ENCODE measurements at places on chromosomes 11 and 22.

DNA sequence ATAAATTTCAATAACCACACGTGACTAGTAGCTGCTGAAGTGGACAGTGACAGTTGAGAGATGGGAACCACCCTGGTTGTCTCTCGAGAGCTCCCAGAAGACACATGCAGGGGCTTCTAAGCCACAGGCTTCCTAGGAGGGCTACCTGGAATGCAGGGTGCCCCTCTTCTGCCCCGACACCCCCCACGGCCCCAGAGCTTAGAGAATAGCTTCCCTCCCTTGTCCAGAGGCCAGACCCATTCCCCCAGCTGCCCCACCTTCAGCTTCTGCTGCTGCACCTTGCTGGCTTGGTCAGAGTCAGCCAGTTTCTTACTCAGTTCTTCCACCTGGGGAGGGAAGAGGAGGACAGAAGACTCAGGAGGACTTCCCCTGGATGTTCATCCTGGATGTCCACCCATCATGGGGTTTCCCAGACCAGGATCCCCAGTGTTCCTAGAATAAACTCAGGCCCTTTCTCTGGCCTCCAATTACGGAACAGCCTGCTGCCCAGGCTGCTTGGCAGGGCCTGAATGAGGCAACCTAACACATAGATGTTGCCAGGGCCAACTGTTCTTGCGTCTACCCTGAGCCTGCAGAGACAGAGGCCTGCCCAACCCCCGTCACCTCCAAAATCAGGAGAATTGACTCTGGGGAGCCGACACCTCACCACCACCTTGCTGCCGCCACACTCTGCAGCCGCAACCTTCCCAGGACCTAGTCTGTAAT lies 12.0 kb downstream of the IL18BP start:
- no peak for DNase-seq

- no peak for DNase-seq
Measured at GRCh38 chr11:76159303-76159937, 46.9 kb downstream of the WNT11 start.

GRCh38 chr11:15725246-15725645 lies 610.5 kb downstream of the INSC start:
- no peak for DNase-seq

- DNase-seq: no peak
Measured at GRCh38 chr22:37235897-37236607, 8.0 kb downstream of the RAC2 start.

- DNase-seq: no peak
Measured at GRCh38 chr11:114964676-114965214, 286.4 kb downstream of the NXPE2 start.

GRCh38 chr11:19910931-19911330 lies 198.3 kb downstream of the NAV2 start:
- DNase-seq: no peak

GRCh38 chr22:26460202-26460601 lies 23.4 kb downstream of the HPS4 start:
- no peak for DNase-seq

GRCh38 chr22:26658671-26659478 lies 1.5 kb downstream of the MIAT start:
- peak; percentile 94 for DNase-seq

DNA sequence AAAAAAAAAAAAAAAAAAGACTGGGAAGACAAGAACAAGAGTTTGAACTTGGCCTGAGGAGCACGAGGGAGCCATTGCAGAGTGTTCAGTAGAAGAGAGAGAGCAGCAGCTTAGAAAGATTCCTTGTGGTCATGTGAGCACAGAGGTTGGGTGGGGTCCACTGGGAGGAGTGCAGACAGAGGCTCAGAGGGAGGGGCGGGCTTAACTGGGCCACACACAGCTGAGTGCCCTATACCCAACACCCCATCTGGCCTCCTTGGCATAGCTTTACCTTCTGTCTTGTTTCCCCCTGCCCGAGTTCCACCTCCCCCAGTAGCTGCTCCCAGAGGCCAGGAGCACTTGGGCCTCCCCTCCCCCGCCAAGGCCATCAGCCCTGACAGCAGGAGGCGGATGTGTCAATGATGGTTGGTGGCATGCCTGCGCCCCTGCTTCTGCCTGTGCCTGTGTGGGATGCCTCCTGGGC lies 12.1 kb downstream of the C11orf86 start:
- no peak for DNase-seq

DNA sequence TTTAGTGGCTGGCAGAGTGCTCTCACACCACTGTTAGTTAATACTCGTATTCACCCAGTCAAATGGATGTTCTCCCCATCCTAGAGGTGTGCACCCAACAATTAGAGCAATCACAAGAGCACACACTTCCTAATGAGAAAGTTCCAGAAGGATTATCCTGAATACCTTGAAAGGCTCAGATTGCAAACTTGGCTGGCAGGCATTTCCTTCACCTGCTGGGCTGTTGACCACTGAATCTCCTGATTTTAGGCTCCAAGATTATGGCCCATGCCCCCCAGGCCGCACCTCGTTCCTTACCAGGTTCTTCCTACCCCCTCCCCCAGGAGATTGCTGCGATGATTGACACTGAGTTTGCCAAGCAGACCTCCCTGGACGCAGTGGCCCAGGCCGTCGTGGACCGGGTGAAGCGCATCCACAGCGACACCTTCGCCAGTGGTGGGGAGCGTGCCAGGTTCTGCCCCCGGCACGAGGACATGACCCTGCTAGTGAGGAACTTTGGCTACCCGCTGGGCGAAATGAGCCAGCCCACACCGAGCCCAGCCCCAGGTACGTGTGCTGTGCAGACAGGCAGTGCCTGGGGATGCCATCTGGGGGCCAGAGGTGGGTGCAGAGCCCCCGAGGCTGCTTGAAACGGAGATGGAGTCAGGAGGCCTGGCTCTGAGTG lies 26.9 kb downstream of the TAB1 start:
- no peak for DNase-seq

- no peak for DNase-seq
Measured at GRCh38 chr22:31107894-31108218, 488 bp upstream of the SELENOM start.

GRCh38 chr11:20584093-20584774 lies 15.2 kb upstream of the SLC6A5 start:
- DNase-seq: no peak

- DNase-seq: no peak
Measured at GRCh38 chr11:90512846-90513245, 290.0 kb upstream of the CHORDC1 start.

- DNase-seq: no peak
Measured at GRCh38 chr22:27667121-27667843, 134.3 kb downstream of the MN1 start.

DNA sequence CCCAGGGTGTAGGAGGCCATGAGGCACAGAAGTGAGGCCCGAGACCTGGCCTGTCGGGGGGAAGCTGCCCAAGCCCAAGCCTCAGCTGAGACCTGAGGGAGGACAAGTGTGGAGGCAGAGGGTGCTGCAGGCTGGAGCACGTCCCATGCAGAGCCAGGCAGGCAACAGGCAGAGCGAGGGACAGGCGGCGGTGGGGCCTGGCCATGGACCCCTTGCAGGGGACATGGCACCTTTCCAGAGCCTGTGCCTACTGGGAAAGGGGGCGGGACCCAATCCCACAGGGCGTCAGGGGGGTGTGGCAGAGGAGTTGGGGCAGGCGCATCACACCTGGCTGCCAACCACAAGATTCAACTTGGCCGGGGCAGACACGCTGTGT lies 4.3 kb downstream of the TNNI2 start:
- no peak for DNase-seq

DNA sequence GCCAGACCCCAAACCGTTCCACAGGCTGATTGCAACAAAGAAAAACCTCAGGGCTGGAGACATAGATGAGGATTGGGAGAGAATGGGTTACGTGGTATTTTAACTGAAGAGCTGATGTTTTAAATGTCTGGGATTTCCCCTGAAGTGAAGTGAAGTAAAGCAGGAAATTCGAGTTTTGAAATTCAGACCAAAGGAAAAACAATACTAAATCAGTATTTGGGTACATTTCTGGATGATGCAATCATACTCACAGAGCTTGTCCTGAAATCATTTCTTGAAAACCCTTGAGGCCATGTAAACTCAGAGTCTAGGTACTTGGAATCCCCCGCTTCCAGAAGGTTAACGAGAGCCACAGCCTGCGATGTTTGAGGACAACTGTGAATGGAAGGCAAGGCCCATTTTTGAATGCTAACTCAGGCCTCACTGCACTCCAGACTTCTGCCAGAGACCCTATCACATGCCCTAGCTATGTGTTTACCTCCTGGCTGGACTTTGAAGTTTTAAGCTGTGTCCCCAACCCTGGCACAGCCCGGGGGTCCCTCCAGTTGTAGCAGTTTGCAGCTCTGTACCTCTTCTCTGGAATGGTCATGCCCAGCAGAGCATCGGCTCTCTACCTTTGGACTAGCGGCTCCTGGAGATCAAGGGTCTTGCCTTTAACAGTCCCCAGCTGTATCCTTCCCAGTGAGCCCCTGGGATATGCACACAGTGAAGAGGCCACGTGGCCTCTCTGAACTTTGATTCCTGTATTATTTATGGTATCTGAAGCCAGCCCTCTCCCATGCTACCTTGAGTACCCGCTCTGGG lies 5.4 kb upstream of the FTH1 start:
- peak; percentile 93 for DNase-seq

GRCh38 chr11:111541254-111542061 lies 938 bp downstream of the LAYN start:
- peak; percentile 90 for DNase-seq

DNA sequence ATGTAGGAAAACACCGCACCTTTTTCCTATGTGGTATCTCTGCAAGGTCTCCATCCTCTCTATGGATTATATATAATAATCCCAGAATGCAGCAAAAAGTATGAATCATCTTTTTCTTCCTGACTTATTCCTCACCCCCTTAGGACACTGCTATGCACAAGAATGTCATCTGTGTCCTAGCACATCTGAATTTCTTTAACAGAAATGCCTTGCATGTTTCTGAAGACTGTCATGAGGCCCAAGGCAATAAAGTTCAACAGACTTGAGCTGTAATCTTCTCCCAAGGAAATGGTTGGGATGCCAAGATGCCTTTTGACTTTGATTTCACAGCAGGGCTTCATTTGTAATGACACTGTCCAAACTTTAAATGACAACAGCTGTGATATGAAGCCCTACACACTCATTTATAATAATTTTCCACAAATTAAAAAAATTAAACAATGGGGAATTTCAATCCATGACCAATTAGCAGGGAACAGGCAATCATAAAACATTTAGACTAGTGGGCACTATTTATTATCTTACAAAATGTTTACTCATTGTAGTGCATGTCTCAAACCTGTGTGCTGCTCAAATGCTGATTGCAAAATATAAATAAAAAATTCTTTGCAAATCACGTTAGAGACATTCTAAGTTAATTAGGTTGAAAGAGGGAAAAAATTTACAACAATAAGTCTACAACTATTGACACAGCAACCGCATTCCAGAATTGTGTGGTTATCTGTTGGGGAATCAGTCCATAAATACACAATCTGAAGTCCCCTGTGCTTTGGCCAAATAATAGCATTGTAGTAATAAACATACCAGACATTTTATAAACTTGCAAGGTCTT lies 242.3 kb downstream of the SWAP70 start:
- DNase-seq: peak; percentile 99

GRCh38 chr22:50341977-50342650 lies 1.0 kb upstream of the PPP6R2 start:
- peak; percentile 81 for DNase-seq

GRCh38 chr11:11724994-11725393 lies 103.2 kb upstream of the GALNT18 start:
- no peak for DNase-seq

DNA sequence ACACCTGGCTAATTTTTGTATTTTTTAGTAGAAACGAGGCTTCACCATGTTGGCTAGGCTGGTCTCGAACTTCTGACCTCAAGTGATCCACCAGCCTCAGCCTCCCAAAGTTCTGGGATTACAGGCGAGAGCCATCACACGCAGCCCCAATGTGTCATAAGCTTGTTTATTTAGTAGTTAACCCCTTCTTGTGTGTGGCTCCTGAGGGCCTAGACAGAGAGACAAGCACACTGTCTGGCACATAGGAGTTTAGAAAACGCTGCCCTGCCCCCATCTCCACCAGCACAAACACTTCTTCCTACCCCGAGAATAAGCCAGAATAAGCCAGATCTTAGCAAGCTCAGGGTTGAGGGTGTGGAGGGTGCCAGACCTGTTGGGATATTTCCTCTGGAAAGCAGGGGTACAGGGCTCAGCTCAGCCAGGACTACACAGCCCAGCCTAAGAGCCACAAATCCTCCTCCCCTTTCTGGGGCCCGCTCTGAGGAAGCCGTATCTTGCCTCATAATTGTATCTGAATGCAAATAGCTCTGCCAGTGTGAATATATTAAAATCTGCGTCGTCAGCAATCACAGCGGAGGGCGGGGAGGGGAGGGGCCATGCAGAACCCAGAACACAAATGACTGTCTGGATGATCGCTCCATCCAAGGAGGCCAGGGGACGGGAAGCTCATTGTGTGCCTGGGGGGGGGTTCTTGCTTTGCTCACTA lies 247.3 kb downstream of the MN1 start:
- DNase-seq: peak; percentile 75

- no peak for DNase-seq
Measured at GRCh38 chr11:74680703-74681531, 50.3 kb downstream of the CHRDL2 start.

DNA sequence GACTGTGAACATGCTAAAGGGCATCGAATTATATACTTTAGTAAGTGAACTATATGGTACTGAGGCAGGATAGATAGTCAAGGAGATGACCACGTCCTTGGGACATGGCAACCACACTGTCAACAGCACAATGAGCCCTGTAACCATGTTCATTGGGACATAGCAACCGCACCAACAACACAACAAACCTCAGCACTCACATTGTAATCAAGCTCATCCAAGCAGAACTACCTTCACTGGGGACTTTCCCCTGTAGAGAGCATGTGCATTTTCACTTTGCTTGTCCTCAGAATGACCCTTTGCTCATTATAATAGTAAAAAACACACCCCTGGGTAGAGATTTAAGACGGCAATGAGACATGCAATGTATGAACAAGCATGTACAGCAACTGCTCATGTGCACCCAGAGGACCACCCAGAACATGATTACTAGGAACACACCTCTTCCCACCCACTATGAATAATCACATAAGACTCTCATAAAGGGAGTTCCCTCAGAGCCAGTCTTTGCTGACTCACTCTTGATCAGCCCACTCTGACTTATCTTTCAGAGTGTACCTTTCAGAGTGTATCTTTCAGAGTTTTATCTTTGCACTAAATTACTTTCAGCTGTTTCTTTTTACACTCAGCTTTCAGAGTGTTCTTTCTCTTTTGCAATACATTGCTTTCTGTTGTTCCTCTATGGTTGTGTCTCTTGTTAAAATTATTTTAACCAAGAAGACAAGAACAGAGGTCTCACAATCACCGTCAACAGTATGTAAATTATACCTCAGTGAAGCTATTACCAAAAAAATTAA lies 4.1 kb upstream of the PLAAT2 start:
- peak; percentile 91 for DNase-seq

- no peak for DNase-seq
Measured at GRCh38 chr11:33652930-33653329, 47.7 kb downstream of the C11orf91 start.

DNA sequence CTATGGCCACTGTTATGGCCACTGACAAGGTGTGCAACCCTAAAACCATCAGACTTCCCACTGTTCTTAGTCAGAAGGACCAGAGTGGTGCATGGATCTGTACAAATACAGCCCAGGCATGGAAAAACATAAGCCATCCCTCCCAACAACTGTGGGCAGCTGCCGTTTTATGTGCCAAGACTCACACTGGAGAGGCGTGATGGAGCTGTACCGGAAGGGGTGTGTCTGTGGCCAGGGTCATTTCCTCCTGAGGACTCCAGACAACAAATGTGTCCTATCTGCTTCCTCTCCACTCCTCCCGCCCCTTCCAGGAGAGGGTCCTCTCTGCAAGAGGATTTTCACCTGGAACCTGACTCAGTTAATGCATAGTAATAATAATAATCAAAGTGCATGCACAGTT lies 29.5 kb downstream of the KCNJ1 start:
- no peak for DNase-seq

All from fibroblast of skin of right biceps (primary cell).